NCI-H446 (cell line): ENCODE measurements at places on chromosomes 3 and 15.
A peak's percentile ranks its signal among the peaks of the same experiment; 100 is the strongest.

GRCh38 chr3:38562467-38562925 is 66.4 kb downstream of the EXOG start:
- no peak for DNase-seq

DNA sequence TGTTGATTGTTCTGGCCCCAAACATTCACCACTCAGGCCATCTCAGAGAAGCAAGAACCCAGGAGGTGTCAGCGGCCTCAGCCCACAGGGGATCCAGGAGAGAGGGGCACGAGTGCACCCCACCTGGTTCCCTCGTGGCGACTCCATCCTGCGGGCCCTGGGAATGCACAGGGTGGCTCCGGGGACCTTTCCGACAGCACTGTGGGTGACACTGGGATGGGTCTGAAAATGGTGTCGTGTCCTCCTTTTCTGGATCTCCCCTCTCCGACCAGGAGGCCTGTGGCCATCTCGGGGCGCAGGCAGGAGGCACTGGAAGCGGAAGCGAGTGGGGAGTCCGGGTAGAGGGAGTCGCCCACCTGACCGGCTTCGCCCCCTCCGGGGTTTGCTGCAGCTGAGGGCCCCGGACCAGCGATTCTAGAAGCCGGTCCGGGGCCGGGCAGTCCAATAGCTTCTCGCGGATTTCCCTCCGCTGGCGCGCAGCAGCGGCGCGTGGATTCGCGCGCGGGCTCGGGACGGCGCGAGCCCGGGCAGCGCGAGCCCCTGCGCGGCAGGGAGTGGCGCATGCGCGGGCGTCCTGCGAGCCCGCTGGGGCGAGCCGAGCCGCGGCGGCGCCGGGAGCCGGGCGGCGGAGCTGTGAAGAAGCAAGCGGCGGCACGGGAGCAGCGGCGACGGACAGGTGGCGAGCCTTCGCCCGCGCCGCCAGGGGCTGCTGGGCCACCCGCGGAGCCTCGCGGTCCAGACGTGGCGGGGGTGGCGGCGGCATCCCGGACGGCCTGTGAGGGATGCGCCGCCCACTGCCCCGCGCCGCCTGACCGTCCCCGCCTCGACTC is at the start of gene DOCK3:
DOCK3 (plus strand) TSS at position 579 of the 830 bp plus-strand sequence. CDS start 337 bp downstream, outside the sequence.
- no peak for DNase-seq

- DNase-seq, result no peak
Observed at GRCh38 chr3:135458541-135459322, 506.8 kb upstream of the PPP2R3A start.

DNA sequence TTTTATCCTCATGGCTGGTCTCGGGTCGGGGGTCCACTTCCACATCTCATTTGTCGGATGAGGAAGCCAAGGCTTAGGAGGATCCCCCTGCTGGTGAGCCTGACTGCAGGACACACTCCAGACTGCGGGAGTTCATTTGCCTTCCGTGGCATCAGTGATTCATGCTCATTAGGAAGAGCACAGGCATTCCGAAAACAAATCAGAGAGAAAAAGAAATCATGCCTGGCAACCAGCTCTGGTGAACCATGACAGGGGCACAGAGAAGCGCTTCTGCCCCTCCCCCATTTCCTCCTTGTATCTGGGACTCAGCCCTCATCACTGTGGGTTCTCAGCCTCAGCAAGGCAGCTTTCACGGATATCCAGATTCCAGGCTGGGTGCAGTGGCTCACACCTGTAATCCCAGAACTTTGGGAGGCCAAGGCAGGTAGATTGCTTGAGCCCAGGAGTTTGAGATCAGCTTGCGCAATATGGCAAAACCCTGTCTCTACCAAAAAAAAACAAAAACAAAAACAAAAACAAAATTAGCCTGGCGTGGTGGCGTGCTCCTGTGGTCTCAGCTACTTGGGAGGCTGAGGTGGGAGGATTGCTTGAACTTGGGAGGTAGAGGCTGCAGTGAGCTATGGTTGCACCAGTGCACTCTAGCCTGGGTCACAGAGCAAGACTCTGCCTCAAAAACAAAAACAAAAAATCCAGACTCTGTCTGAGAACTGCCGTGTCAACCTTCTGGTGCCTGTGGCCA is 28.4 kb downstream of the IRAK2 start:
- DNase-seq, result no peak

DNA sequence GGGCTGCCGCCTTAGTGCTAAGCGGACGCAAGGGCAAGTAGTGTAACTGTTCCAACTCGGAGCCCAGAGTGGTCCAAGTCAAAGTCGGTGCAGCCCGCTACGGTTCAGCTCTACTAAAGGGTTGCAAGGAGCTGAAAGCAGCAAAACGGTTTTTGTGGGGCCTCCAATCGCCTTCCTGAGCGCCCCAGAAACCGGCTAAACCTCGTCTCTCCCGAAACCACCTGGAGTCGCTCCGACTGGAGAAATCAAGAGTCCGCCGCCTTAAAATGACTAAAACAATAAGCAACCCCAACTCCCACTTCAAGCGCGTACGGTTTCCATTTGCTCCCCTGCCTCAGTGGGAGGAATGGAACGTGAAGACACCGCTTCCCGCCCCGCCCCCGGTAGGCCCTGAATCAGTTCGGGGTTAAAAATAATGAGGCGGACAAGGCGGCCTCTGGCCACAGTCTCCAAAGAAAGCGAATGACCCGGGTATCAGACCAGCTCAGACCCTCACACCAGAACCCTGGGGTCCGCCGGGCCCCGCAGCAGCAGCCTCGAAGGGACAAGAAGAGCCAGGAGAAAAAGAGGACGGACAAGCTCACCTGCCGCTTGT is 401 bp downstream of the SEC11A start:
- no peak for DNase-seq

GRCh38 chr3:175335229-175335628 is 476.1 kb downstream of the NAALADL2 start:
- no peak for DNase-seq

GRCh38 chr3:197375001-197375441 is 76.6 kb upstream of the DLG1 start:
- no peak for DNase-seq

- DNase-seq, result no peak
Observed at GRCh38 chr3:193978030-193978429, 157.9 kb upstream of the HES1 start.

DNA sequence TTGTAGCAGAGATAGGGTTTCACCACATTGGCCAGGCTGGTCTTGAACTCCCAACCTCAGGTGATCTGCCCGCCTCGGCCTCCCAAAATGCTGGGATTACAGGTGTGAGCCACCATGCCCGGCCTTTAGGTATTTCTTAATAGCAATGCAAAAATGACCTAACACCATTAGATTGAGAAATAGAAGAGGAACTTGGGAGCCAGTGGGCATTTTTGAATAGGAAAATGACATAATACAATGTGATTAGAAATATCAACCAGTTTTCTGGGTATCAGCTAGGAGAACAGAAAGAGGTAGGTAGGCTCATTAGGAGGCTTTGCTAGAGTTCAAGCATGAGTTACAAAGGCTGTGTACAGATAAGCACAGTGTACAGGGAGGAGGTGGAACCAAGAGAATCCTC is 101.8 kb upstream of the TBC1D5 start:
- DNase-seq, result no peak

- DNase-seq, result no peak
Observed at GRCh38 chr3:61928776-61929314, 367.5 kb downstream of the PTPRG start.

GRCh38 chr3:16520970-16521881 is 7.7 kb upstream of the RFTN1 start:
- DNase-seq, result no peak

DNA sequence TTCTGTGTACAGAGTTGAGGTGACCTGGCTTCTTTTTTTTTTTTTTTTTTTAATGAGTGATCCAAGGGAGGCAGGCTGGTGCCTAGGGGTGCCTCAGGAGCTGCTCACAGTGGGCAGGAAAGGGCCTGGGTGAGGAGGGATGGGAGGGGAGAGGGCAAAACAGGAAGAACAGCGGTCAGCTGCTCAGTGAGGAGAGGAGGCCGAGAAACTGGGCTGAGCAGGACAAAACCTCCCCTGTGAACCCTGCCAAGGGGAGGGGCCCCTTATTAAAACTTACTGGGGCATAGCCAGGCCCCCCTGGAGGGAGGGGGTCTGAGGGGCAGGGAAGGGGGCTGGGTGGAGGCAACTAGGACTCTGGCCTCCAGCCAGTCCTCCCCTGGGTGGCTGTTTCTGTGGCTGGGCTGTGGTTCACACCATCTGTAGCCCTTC is 3.5 kb downstream of the PLEKHO2 start:
- no peak for DNase-seq

DNA sequence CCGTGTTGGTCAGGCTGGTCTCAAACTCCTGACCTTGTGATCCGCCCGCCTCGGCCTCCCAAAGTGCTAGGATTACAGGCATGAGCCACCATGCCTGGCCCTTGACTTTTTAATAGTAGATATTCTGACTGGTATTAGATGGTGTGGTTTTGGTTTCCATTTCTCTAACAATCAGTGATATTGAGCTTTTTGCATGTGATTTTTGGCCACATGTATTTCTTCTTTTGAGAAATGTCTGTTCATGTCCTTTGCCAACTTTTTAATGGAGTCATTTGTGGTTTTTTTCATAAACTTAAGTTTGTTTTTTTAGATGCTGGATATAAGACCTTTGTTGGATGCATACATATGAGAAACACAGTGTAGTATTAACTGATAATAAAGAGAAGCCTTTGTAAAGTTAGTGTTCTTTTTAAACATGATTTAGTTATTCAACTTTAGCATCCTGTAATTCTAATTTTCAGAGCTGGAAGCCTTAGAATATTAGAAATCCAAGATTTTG is 280.8 kb downstream of the RBMS3 start:
- no peak for DNase-seq

GRCh38 chr3:31481697-31482096 is 51.0 kb upstream of the STT3B start:
- no peak for DNase-seq

GRCh38 chr15:33068007-33068481 is 126.5 kb downstream of the FMN1 start:
- DNase-seq, result no peak

DNA sequence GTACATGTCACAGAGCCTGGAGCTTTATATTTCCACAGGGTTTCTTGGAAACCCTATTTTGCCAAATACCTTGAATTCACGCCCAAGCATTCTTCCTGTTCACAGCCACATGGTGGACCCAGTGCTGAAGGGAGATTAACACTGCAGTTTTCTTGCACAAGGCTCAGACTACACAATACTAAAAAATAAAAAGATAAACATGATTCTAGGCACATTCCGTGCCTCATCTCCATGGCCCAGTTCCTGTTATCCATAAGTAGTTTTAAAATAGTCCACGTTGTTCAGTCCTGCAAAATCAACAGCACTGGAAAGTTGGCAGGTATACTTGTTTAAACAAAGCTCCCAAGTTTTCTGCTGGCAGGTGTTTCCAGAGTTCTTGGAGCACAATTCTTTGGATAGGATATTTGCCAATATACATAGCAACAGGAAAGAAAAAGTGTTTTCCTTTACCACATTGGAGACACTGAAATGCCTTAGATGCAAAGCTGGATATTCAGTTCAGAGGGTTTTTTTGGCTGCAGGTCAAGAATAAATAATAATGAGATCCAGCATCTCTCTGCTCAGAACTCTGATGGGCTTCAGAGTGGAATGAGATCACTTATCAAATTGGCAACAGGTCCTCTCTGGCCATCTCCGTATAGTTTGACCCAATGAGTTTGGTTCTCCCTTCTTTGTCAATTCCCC is 88.1 kb upstream of the TGFBR2 start:
- DNase-seq, result peak; percentile 49

- no peak for DNase-seq
Observed at GRCh38 chr3:69299344-69299743, 86.5 kb downstream of the FRMD4B start.

GRCh38 chr3:55497250-55497649 is 10.1 kb upstream of the WNT5A start:
- DNase-seq, result no peak

DNA sequence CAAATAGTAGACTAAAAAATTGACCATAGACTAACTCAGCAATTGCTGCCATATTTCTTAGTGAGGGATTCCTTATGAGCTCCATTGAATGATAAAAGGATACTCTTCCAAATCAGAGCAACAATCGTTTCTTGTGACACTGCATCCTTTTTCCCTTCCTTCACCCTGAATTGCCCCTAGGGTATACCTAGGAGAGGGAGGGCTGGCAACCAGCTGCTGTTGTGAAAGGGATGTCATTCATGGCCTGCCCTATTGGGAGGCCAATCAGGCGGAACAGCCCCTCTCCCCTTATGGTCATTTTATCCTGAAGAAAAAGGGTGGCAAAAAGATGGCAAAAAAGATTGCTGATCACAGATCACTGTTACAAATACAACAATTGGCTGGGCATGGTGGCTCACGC is 26.3 kb downstream of the B3GNT5 start:
- no peak for DNase-seq

GRCh38 chr3:188528396-188528795 is 374.4 kb downstream of the LPP start:
- DNase-seq, result no peak

DNA sequence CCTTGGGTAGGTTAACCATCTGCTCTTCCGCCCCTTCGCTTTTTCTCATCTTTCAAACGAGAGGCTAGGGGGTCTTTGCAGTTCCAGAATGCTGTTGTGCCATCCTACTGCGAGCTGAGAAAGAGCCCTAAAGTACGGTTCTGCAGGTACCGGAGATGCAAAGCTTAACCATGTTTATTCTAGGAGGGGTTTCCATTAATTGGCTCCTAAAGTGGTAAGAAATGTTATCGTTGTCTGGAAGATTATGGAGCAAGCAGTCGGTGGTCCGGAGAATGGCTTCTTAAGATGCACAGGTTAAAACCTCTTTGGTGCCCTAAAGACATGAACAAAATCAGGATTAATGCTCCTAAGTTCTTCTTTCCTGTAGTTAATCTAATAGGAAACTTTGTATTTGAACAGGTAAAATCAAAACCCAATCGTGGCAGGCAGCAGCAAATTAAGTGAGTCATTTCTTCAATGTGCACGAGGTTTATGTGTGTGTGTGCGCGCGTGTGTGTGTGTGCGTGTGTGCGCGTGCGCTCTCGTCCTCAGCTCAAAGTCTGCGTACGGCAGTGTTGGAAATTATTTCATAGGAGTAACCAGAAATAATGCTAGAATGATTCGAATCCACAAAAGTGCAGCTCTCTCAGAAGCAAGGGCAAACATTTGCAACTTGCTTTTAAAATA is 772 bp downstream of the FAM81A start:
- DNase-seq, result no peak

- no peak for DNase-seq
Observed at GRCh38 chr15:99925661-99926461, 192.6 kb upstream of the LYSMD4 start.

DNA sequence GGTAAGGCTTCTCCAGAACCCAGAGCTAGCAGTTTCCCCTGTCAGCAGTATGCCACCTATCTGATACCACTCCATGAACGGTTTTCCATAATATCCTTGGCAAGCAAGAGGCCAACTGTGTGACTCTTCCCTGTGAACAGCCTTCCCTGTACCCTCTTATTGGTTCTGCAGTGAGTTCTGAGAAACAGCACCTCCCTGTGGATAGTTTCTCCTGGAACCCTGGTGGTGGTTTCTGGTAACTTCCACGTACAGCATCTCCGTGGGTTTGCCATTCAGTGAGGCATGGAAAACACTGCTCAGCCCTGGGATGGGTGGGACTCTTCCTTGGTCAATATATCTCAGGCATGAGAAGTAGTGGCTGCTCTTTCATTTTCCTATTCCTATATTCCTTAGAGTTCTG is 19.4 kb upstream of the SERPINI2 start:
- no peak for DNase-seq
